ENCODE measurements at places on chromosomes 2 and 18.

DNA sequence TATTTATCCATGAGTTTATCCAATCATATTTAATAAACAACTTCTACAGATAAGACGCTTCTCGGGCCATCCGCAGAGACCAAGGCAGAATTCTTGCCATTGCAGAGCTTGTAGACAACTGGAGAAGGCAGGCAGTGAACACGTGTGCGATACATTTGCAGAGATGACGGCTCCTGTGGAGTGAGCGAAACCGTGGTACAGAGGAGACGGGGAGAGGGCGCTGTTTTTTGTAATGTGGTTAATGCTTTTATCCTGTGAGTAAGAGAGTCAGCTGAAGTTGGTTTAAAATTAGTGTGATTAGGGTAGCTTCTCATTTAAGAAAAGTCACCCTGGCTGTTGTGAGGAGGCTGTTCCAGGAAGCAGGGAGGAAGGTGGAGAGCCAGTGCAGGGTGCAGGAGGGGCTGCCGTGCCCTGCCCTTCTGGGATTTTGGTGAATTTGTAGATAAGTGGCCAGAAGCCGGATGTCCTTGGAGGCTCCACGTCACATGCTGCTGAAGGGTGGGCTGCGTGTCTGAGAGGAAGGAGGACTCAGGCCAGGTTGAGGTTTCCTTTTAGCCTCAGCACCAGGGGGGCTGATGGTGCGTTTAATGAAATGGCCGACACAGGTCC is 151.4 kb downstream of the SNTG2 start:
- no peak for DNase-seq

- DNase-seq, result peak; percentile 30
These were observed 30.9 kb upstream of the KCNE4 start for GRCh38 chr2:223020971-223021675.

- no peak for DNase-seq
These were observed 345.0 kb upstream of the ACVR2A start for GRCh38 chr2:147499785-147500184.

- no peak for DNase-seq
These were observed 52.2 kb upstream of the TMEM18 start for GRCh38 chr2:729376-729861.

GRCh38 chr18:71237641-71238040 is 948.8 kb downstream of the SOCS6 start:
- no peak for DNase-seq

GRCh38 chr2:99442837-99443236 is 47.0 kb downstream of the REV1 start:
- DNase-seq, result peak; percentile 17

GRCh38 chr2:59389240-59389639 is 1148.1 kb upstream of the FANCL start:
- no peak for DNase-seq

DNA sequence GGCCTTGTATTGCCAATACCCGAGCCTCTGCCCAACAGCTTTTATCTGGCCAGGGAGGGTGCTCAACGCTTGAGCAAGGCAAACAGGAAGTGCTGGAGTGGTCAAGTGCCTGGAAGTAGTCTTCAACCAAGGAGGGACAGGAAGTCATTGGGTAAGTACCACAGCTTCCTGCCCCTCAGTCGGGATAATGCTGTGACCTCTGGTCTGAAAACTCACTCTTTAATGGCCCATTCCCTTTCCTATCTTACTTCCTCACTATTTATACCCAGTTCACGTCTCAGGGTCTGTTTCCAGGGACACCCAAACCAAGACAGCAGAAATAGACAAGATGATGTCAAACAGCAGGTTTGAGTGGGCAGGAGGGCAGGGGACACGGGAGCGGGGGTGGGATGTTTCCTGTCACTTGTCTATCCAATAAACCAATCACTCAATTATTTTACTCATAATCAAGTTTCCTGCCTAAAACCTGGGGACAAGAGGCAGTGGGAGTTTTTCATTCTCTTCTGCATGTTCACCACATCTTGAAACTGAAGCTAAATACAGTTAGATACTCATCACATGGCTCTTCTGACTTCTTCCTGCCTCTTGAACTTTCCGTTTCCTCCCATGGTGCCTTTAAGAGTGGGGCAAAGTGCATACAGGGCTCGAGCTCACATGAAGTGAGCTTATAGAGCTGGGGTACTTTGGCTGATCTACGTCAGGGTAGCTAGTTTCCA is 68.9 kb upstream of the CAB39 start:
- DNase-seq, result no peak

- DNase-seq, result no peak
These were observed 580 bp downstream of the TMEM163 start for GRCh38 chr2:134718023-134718816.

DNA sequence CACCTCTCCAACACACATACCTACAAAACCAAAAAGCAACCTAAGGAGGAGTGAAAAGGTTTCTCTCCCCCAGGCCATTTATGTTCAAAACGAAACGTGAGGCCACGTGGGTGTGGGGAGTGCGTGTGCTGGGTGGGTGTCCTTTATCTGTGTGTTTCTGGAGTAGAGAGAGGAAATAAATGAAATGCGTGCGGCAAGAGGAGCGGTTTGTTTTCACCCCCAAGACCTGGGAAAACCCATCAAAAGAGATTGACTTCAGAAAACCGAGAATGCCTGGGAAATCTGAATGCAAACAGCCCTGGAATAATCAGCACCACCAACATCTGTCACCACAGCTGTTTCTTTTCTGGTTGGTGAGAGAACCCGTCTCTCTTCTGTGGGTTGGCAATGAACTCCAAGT is 137.4 kb downstream of the INSIG2 start:
- no peak for DNase-seq

GRCh38 chr2:75560022-75560767 is 544 bp downstream of the EVA1A start:
- peak; percentile 41 for DNase-seq

DNA sequence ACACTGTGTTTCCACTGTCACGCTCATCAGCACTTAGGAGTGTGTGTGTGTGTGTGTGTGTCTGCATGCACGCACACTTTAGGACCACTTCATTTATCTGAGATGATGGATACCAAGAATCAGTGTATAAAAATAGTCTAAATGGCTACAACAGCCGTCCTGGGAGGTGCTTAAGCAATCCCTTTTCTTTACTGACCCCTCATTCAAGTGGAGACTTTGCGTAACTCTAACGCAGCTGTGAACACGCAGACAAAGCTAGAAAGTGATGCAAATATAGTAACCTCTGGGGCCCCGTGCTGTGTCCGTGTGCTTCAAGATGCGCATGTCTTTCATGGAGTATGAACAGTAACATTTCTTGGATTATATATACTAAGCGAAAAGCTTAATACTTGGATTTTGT is 40.4 kb upstream of the RBM44 start:
- DNase-seq, result no peak

Data from AG10803 (cell line).